ENCODE measurements at places on chromosomes 3 and 15.
A peak's percentile ranks its signal among the peaks of the same experiment; 100 is the strongest.

- peak overlapping the region; percentile 23 for H3K27ac ChIP-seq
- H3K4me1 ChIP-seq: peaks cover 20% of the 10 kb centered on the region
- no peaks in the 10 kb centered on the region for H3K27me3 ChIP-seq
- H3K36me3 ChIP-seq: peaks cover 14% of the 10 kb centered on the region
- no peak for DNase-seq
These were observed 15.5 kb downstream of the RABL3 start for GRCh38 chr3:120726791-120727190.

- no peak overlapping the region for H3K27ac ChIP-seq
- H3K4me3 ChIP-seq: no peak overlapping the region
- H3K4me1 ChIP-seq: no peaks in the 10 kb centered on the region
- no peak for DNase-seq
These were observed 91.5 kb upstream of the CMC1 start for GRCh38 chr3:28149960-28150359.

GRCh38 chr3:171225708-171226107, 199.2 kb upstream of the SLC2A2 start:
- no peak overlapping the region for H3K27ac ChIP-seq
- H3K4me3 ChIP-seq: no peak overlapping the region
- H3K4me1 ChIP-seq: peaks cover 19% of the 10 kb centered on the region

- no peaks in the 10 kb centered on the region for H3K36me3 ChIP-seq
- H3K4me3 ChIP-seq: no peak overlapping the region
- peaks cover 11% of the 10 kb centered on the region for H3K4me1 ChIP-seq
- DNase-seq: no peak
- H3K27me3 ChIP-seq: no peaks in the 10 kb centered on the region
These were observed 169.6 kb downstream of the CFAP20DC start for GRCh38 chr3:58880182-58880581.

DNA sequence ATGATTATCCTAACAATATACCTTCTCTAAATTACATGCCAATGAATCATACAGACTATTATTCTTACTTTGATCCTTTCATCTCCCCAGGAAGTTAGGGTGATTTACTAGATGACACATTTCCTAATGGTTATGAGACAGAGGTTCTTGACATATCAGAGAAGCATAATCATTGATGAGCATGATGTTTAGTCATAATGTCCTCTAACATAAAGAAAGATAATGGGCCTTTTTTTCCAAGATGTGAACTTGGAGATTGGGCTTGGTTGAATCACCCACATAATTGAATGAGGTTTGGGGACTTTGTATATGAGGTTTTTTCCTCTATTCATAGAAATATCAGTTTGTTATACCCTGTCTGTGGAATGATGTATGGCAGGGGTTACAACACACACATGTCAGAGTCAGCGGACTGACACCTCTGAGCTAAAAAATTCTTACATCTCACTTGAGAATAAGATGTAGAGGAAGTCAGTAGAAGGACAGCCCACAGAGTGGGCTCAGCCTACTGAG, 69.7 kb upstream of the DCBLD2 start:
- H3K27ac ChIP-seq: no peak overlapping the region
- no peak for DNase-seq
- H3K27me3 ChIP-seq: no peaks in the 10 kb centered on the region
- no peaks in the 10 kb centered on the region for H3K36me3 ChIP-seq
- H3K4me3 ChIP-seq: no peak overlapping the region
- H3K4me1 ChIP-seq: no peaks in the 10 kb centered on the region

GRCh38 chr3:40771112-40771511, 246.4 kb downstream of the ZNF621 start:
- H3K27me3 ChIP-seq: no peaks in the 10 kb centered on the region
- H3K27ac ChIP-seq: no peak overlapping the region
- no peak overlapping the region for H3K4me3 ChIP-seq
- no peaks in the 10 kb centered on the region for H3K36me3 ChIP-seq
- DNase-seq: no peak
- no peaks in the 10 kb centered on the region for H3K4me1 ChIP-seq

DNA sequence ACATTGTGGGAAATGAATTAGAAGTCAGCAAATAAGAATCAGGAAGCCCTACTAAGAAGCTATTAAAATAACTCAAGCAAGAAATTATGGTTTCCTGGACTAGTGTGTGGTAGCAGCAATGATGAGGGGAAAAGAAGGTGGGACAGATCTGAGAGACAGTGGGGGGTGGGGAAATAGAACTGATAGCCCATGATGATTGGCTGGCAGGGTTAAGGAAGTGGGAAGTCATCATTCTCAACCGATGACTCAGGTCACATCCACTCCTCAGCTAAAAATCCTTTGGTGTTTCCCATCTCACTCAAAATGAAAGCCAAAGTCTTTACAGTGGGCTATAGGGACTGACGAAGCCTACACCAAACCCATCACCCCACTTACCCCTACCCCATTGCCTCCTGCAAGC, 153.9 kb upstream of the ARHGEF26 start:
- no peak for DNase-seq
- no peak overlapping the region for H3K4me3 ChIP-seq
- H3K4me1 ChIP-seq: no peaks in the 10 kb centered on the region
- H3K27ac ChIP-seq: no peak overlapping the region
- H3K27me3 ChIP-seq: no peaks in the 10 kb centered on the region
- H3K36me3 ChIP-seq: no peaks in the 10 kb centered on the region

GRCh38 chr3:159632128-159632527, 356.5 kb upstream of the IL12A start:
- H3K36me3 ChIP-seq: no peaks in the 10 kb centered on the region
- no peak overlapping the region for H3K4me3 ChIP-seq
- H3K27ac ChIP-seq: no peak overlapping the region
- DNase-seq: peak; percentile 17
- H3K27me3 ChIP-seq: no peaks in the 10 kb centered on the region
- peaks cover 27% of the 10 kb centered on the region for H3K4me1 ChIP-seq

All from WTC11 (cell line).